D341Med (cell line): ENCODE measurements at places on chromosomes 16 and 17.
A peak's percentile ranks its signal among the peaks of the same experiment; 100 is the strongest.

- no peak for DNase-seq
Observed at GRCh38 chr17:78697554-78698343, 84.3 kb downstream of the CYTH1 start.

- DNase-seq: no peak
Observed at GRCh38 chr17:47238321-47239010, 15.2 kb upstream of the ITGB3 start.

DNA sequence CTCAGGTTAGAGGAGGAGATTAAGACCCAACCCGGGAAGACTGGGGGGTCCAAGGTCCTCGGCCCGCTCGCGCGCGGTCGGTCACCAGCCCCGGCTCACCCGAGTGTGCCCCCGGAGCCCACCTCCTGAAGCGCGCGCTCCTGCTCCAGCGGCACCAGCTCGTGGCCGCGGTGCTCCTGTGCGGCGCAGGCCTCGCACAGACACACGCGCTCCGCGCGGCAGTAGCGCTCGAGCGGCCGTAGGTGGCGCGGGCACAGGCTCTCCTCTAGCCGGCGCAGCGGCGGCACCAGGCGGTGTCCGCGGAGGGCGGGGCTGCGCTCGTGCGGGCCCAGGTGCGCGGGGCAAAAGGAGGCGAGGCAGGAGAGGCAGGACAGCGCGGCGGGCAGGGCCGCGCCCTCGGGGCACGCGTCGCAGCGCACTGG lies 618 bp downstream of the TRIM47 start:
- DNase-seq: peak; percentile 96

DNA sequence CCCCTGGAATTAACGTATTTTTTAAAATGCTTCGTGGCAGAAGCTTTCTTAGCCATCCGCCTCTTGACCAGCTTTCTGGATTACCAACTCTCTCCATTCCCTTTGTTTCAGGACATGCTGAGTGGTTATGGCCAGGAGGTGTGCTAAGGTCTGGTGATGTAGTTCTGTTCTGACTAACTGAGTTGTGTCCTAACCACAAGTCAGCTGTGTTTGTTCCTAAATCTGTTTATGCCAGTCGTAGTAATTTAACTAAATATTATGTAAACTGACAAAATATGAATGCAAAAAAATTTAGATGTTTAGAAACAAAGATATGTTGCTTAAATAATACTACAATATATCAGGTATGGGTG lies 61.6 kb downstream of the MRTFB start:
- no peak for DNase-seq

- no peak for DNase-seq
Observed at GRCh38 chr17:67666028-67666427, 51.7 kb upstream of the NOL11 start.

DNA sequence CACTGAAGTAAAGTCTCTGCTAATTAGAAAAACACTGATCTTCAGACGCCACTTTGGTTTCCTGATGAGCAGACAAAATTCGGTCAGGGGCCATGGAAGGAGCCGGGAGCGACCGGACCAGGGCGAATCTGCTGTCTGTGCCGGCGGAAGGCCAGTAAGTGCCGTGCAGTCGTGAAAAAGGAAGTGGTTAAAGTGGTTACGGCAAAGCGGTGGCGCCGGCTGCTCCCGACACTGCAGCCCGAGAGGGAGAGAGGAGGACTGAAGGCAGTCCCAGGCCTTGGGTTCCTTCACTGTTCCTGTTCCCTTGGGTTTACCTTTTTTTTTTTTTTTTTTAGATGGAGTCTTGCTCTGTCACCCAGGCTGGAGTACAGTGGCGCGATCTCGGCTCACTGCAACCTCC lies 17.3 kb upstream of the HEXD start:
- DNase-seq: no peak

DNA sequence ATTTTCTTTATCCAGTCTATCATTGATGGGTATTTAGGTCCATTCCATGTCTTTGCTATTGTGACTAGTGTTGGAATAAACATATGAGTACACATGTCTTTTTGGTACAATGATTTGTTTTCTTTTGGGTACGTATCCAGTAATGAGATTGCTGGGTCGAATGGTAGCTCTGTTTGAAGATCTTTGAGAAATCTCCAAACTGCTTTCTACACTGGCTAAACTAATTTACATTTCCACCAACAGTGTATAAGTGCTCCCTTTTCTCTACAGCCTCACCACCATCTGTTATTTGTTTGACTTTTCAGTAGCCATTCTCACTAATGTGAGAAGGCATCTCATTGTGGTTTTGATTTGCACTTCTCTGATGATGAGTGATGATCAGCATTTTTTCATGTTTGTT lies 103.7 kb downstream of the GOSR1 start:
- no peak for DNase-seq

DNA sequence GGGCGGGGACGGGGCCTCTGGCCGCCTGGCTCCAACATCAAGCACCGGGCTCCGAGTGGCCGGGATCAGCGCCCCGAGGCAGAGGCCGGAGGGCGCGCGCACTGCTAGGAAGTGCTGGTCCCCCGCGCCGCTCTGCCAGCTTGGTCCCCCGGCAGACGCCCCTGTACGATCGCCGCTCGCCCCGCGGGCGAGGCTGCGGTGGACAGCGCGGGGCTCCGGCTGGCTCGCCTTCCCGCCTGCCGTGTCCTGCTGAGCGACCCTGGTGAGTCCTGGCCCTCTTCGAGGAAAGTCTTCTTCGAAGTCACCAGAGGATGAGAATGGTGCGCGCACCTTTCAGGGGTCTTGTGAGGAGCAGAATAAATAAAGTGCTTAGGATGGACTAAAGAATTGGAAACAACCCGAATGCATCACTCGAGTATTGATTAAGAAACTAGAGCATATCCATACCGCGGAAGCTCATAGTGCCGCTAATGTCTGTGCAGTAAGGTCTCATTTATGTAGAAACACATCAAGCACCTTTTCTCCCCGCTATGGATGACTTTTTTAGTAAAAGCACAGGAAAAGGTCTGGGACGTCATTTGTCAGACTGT lies 392 bp downstream of the ZNF213 start:
- no peak for DNase-seq

- DNase-seq: no peak
Observed at GRCh38 chr17:79933863-79934652, 94.8 kb upstream of the CBX4 start.

DNA sequence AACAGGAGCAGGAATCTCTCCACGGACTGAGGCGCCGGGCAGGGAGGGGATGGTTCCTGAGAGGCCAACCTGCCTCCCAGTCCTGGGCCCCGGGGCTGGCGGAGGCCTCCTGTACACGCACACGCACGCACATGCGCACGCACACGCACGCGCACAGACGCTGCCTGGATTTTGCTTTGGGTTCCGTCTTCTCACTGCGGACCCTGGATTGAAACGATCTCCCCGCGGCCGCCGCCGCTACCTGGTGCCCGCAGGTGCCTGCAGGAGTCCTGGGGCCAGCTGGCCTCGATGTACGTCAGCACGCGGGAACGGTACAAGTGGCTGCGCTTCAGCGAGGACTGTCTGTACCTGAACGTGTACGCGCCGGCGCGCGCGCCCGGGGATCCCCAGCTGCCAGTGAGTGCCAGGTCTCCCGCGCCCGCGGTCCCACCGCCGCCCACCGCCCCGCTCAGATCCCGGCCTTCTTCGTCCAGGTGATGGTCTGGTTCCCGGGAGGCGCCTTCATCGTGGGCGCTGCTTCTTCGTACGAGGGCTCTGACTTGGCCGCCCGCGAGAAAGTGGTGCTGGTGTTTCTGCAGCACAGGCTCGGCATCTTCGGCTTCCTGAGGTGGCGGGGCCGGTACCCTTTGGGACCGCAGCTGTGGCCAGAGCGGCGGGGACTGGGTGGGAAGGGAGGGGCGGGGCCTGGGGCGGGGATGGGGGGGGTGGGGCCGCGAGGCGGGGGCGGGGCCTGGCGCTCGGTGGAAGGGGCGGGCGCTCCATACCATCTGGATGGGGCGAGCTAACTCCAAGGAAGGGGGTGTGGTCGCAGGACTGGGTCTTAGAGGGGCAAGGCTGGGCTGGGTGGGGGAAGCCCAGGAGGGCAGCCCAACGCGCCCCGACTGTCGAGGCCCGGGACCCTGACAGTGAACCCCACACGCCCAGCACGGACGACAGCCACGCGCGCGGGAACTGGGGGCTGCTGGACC lies 12.3 kb downstream of the CES4A start:
- DNase-seq: peak; percentile 90

DNA sequence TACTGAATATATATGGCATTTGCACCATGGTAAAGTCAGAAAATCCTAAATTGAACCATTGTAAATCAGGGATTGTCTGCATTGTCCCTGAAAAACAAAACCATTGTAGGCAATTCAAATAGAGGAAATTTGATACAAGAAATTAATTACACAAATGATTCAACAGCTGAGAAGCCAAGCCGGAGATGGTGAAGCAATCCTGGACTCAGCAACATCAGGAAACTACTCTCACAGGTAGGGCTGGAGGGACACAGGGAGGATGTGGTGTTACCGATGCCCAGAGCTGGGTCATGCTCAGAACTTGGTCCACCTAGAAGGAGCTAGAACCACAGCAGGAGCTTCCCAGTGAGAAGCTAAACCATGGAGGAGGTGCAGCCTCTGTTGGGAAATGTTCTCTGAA lies 18.5 kb upstream of the SCNN1B start:
- no peak for DNase-seq

DNA sequence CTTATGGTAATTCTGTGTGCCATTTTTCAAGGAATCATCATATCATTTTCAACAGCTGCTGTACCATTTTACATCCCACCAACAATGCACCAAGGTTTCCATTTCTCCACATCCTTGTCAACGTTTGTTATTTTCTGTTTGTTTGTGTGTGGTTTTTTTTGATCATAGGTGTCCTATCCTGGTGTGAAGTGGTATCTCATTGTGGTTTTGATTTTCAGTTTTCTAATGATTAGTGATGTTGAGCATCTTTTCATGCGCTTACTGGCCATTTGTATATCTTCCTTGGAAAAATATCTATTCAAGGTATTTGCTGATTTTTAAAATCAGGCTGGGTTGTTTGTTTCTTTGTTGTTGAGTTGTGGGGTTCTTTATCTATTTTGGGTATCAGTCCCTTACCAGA lies 15.0 kb downstream of the CHD9 start:
- no peak for DNase-seq

- DNase-seq: no peak
Observed at GRCh38 chr17:40791111-40791510, 8.6 kb downstream of the KRT28 start.
